ENCODE measurements at places on chromosomes 3 and 15. TPM values are rescaled to one million over a fixed set of nuclear protein-coding genes. Genes with fewer than 3 reads are reported as not detected.

The RBM6 gene
- 116 TPM for total RNA-seq

The TF gene
- total RNA-seq, result 3.0 TPM

- no peak for DNase-seq
Observed at GRCh38 chr15:41792000-41792637, 17.8 kb downstream of the MAPKBP1 start.

DNA sequence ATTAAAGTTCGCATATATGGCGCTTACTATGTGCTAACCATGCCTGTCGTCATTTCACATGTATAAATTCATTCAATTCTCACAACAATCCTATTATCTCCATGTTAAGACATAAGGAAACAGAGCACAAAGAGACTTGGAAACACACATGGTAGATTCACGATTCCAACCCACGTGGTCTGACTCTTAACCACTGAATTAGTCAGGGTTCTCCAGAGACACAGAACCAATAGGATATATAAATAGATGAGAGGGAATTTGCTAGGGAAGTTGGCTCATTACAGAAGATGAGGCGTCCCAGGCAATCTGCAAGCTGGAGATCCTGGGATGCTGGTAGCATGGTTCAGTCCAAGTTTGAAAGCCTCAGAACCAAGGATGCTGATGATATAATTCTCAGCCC, 765.3 kb downstream of the TBL1XR1 start:
- DNase-seq, result no peak

DNA sequence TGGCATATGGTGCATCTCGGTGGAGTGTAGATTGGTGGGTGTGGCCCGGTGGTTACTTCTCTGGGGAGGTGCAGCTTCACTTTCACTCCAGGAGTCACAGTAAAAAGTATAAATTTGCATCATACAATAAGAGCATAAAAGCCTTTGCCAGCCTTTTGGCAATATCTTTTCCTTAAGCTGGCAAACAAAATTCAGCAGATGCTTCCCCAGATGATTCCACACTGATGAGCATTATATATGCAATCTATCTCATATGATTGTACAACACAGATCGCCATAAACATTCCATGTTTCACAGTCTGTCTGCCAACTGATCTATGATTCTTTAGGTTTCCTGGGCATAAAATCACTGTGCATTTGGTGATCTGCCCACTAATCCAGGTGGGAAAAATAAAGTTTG, 120.2 kb upstream of the ALCAM start:
- no peak for DNase-seq

- no peak for DNase-seq
Observed at GRCh38 chr3:132963786-132964185, 74.4 kb upstream of the TMEM108 start.

The SEC61A1 gene
- 178 TPM for total RNA-seq

- no peak for DNase-seq
Observed at GRCh38 chr15:93324186-93324975, 235.4 kb upstream of the RGMA start.

The FBXW12 gene
- total RNA-seq, result 0.13 TPM

DNA sequence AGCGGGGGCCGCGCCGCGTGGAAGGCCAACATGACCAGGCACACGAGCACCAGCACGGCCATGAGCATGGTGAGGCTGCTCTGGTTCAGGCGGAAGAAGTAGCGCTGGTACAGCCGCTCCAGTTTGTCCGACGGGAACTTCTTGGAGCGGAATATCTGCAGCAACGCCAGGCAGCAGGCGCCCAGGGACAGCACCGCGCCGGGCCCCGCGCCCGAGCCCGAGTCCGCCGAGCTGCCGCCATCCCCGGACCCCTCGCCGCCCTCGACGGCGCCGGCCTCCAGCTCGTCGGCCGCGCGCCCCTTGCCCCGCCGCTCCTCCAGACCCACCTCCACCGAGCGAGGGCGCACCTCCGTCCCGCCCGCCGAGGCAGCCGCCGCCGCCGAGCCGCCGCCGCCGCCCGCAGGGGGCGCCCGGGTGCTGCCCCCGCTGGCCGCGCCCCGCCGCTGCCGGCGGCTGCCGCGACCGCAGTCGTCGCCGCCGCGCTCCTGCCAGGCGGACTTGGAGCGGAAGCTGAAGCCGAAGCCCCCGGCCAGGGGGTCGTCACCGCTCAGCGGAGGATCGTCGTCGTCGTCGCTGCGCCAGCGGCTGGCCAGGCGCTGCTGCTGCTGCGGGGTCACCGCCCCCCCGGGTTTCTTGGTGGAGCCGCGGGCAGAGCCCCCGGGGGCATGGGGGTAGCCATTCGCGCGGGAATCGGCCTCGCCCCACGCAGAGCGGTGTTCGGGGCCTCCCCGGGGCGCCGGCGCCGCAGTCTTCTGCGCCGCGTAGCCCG, 957 bp downstream of the ADCY5 start:
- peak; percentile 90 for DNase-seq

- peak; percentile 88 for DNase-seq
Observed at GRCh38 chr3:139718415-139718814, 40.6 kb upstream of the NMNAT3 start.

The FLNB gene
- 282 TPM for total RNA-seq

Measured in endodermal cell (in vitro differentiated cells).